ENCODE measurements at places on chromosomes 6 and 20.

GRCh38 chr6:168536665-168537539, 95.9 kb downstream of the SMOC2 start:
- no peak overlapping the region for H3K27ac ChIP-seq
- no peak for DNase-seq
- H3K36me3 ChIP-seq = no peaks in the 10 kb centered on the region
- peaks cover 33% of the 10 kb centered on the region for H3K27me3 ChIP-seq
- H3K4me1 ChIP-seq = no peaks in the 10 kb centered on the region

DNA sequence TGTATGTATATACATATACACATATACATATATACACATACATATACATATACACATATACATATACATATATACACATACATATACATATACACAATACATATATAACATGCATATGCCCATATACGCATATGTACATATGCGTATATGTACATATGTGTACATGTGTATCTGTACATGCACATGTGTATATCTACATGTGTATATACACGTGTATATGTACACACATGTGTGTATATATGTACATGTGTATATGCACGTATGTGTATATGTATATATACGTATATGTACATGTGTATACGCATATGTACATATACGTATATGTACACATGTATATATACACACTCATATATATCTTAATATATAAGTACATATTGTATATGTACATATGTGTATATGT, 60.3 kb downstream of the RGS17 start:
- no peaks in the 10 kb centered on the region for H3K36me3 ChIP-seq
- H3K4me1 ChIP-seq = no peaks in the 10 kb centered on the region
- no peak for DNase-seq
- H3K4me3 ChIP-seq = no peak overlapping the region
- H3K27ac ChIP-seq = no peak overlapping the region
- peaks cover 32% of the 10 kb centered on the region for H3K27me3 ChIP-seq

- DNase-seq = no peak
- no peaks in the 10 kb centered on the region for H3K4me1 ChIP-seq
- H3K4me3 ChIP-seq = no peak overlapping the region
Measured at GRCh38 chr20:17558941-17559304, 11.0 kb upstream of the DSTN start.

GRCh38 chr6:170212956-170213636, 77.8 kb downstream of the DLL1 start:
- H3K27ac ChIP-seq = no peak overlapping the region
- no peaks in the 10 kb centered on the region for H3K4me1 ChIP-seq
- no peaks in the 10 kb centered on the region for H3K36me3 ChIP-seq
- DNase-seq = peak; percentile 8
- no peak overlapping the region for H3K4me3 ChIP-seq

GRCh38 chr6:101482606-101483005, 89.1 kb downstream of the GRIK2 start:
- no peak overlapping the region for H3K4me3 ChIP-seq
- no peak overlapping the region for H3K27ac ChIP-seq
- H3K27me3 ChIP-seq = no peaks in the 10 kb centered on the region
- H3K36me3 ChIP-seq = no peaks in the 10 kb centered on the region
- no peak for DNase-seq

- no peak overlapping the region for H3K27ac ChIP-seq
- H3K4me1 ChIP-seq = no peaks in the 10 kb centered on the region
- peaks cover 43% of the 10 kb centered on the region for H3K27me3 ChIP-seq
- DNase-seq = no peak
- no peaks in the 10 kb centered on the region for H3K36me3 ChIP-seq
Measured at GRCh38 chr6:165782134-165782533, 119.1 kb upstream of the PDE10A start.

GRCh38 chr6:142845143-142845571, 99.8 kb downstream of the HIVEP2 start:
- peak overlapping the region; percentile 74 for H3K4me3 ChIP-seq
- peaks cover 78% of the 10 kb centered on the region for H3K4me1 ChIP-seq
- no peaks in the 10 kb centered on the region for H3K27me3 ChIP-seq
- no peak for DNase-seq
- peak overlapping the region; percentile 100 for H3K27ac ChIP-seq

DNA sequence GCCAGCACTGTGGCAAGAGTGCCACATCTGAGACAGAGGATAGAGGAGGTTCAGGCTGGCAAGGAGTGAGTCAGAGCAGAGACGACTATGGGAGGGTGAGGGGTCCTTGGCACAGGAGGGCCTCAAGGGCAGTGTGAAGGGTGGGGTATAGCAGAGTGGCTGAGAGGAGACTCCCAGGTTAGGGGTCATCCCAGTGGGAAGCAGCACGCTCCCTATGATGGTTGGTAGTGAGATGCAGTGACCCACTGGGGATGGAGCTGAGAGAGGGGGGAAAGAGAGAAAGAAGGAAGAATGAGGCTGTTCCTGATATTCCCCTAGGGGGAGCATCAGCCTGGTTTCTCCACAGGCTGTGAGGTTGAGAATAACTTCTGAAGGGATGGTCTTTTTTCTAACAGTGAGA, 97.3 kb downstream of the INSM1 start:
- H3K27me3 ChIP-seq = no peaks in the 10 kb centered on the region
- no peak overlapping the region for H3K4me3 ChIP-seq
- peaks cover 7% of the 10 kb centered on the region for H3K36me3 ChIP-seq
- H3K27ac ChIP-seq = no peak overlapping the region
